ENCODE measurements at places on chromosomes 2 and 18.

DNA sequence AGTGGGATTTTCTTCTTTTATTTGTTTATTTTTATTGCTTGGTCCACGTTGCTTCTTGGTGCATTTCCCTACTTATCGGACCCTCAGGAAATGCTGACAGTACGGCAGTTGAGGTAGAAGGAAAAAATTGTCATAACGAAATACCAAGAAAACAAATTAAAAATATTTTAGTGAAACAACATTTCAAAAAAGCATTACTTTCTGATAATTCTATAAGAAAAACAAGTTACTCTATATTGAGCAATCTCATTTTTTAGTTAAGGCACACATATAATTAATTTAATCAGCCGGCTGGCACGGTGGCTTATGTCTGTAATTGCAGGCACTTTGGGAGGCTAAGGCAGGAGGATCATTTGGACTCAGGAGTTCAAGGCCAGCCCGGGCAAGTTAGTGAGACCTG is 102.1 kb downstream of the SH3YL1 start:
- H3K4me3 ChIP-seq: no peak overlapping the region
- no peak for DNase-seq
- peaks cover 7% of the 10 kb centered on the region for H3K4me1 ChIP-seq
- H3K36me3 ChIP-seq: no peaks in the 10 kb centered on the region

DNA sequence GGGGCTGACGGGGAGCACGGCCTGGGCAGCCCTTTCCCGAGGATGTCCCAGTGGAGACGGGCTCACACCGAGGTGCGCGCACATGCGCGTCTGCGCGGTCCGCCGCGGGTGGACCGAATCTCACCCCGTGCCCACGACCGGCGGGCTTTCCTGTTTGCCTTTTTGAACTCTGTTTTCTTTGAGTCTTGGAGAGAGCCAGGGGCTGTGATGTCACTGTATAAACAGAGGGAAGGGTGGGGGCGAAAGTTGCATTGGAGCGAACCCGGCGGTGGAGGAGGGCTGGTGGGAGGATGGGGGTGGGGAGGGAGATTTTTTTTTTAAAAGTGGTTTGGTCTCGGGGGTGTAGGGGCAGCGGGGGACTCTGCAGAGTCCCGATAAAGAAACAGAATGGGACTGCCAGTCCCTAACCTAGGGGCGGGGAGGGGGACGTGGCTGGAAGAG is 141.2 kb upstream of the CTAGE1 start:
- no peak overlapping the region for H3K27ac ChIP-seq
- no peaks in the 10 kb centered on the region for H3K36me3 ChIP-seq
- peak; percentile 67 for DNase-seq
- no peaks in the 10 kb centered on the region for H3K27me3 ChIP-seq

GRCh38 chr2:39243469-39244123 is at the start of gene CDKL4:
CDKL4 (minus strand) TSS chr2:39243970.
- peak; percentile 22 for DNase-seq
- H3K4me3 ChIP-seq: no peak within 1 kb of the TSS
- H3K27ac ChIP-seq: no peak within 1 kb of the TSS
- no peaks in the 10 kb centered on the region for H3K27me3 ChIP-seq

DNA sequence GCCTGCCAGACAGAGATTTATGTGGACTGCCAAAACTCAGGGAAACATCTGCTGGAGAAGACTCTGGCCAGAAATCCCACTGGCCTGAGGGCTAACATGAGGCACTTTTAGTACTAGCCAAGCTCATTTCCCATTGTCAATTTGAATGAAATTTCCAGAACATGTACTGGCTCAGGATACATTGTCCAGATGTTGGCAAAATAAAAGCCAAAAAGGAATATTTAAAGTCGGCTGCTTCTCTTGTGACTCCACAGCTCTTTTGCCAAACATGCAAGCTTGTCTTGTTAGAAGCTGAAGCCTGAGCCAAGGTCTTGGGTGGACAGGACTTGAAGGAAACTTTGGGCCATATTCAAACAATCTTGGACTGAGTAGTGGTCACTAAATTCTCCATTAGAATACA is 215.5 kb downstream of the NCKAP5 start:
- no peak overlapping the region for H3K27ac ChIP-seq
- H3K4me3 ChIP-seq: no peak overlapping the region
- H3K27me3 ChIP-seq: no peaks in the 10 kb centered on the region
- H3K36me3 ChIP-seq: no peaks in the 10 kb centered on the region
- no peak for DNase-seq

DNA sequence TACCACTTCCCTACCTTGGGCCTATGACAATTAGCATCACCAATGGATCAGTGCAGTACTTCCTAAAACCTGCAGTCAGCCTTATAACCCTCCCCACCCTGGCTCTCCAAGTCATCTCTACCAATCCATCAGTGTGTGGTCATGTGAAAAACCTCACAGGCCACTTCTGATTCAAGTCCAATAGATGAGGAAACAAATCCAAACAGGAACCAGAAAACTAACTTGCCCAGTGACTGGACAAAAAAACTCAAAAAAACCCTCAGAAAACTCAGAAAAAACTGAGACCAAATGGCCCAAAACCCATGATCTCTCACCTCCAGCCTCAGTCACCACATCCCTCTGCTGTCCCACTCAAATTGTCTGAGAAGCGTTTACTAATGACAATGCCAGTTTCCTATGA is 43.3 kb downstream of the TGFA start:
- no peak overlapping the region for H3K27ac ChIP-seq
- H3K4me3 ChIP-seq: no peak overlapping the region
- H3K4me1 ChIP-seq: peaks cover 7% of the 10 kb centered on the region
- DNase-seq: no peak

- DNase-seq: no peak
- no peaks in the 10 kb centered on the region for H3K27me3 ChIP-seq
- no peak overlapping the region for H3K27ac ChIP-seq
- H3K4me1 ChIP-seq: no peaks in the 10 kb centered on the region
These were observed 148.3 kb downstream of the MBD2 start for GRCh38 chr18:54076166-54076565.

- no peak for DNase-seq
- no peak overlapping the region for H3K4me3 ChIP-seq
- H3K36me3 ChIP-seq: no peaks in the 10 kb centered on the region
These were observed 206.0 kb upstream of the PARD3B start for GRCh38 chr2:204339212-204339715.

GRCh38 chr2:191954451-191954850 is 107.6 kb upstream of the CAVIN2 start:
- H3K27me3 ChIP-seq: no peaks in the 10 kb centered on the region
- no peaks in the 10 kb centered on the region for H3K4me1 ChIP-seq
- DNase-seq: no peak
- H3K27ac ChIP-seq: no peak overlapping the region

- H3K36me3 ChIP-seq: no peaks in the 10 kb centered on the region
- H3K27me3 ChIP-seq: no peaks in the 10 kb centered on the region
- no peak overlapping the region for H3K27ac ChIP-seq
- H3K4me3 ChIP-seq: no peak overlapping the region
- no peaks in the 10 kb centered on the region for H3K4me1 ChIP-seq
These were observed 8.8 kb downstream of the RDH14 start for GRCh38 chr2:18551623-18552022.

DNA sequence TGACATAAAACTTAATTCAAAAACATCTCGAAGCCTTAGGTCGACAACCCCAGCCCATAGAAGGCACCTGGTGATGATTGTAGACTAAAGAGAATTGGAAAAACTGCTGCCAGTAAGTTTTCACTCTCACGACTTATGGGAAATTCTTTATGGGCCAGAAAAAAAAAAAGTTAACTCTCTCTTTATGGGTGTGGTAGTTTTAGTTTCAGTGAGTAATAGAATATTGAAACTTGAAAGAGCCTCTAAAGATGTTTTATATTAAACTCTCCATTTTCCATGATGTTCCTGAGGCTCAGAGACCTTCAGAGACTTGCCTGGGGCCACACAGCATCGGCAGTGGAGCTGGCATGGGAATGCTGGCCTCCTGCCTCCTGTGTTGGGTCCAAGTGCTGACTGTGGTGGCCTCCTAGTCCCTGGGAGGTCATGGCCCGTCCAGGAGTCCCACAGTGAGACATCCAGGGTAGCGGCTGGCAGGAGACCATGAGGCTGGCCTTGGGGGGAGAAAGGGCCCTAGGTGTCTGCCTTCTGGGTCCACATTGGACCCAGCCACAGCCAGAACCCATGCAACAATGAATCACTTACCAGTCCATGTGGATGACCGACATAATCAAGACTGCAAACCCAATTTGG is 158.9 kb downstream of the SEPTIN10 start:
- DNase-seq: no peak
- no peaks in the 10 kb centered on the region for H3K4me1 ChIP-seq
- no peak overlapping the region for H3K27ac ChIP-seq
- no peaks in the 10 kb centered on the region for H3K36me3 ChIP-seq
- no peaks in the 10 kb centered on the region for H3K27me3 ChIP-seq

GRCh38 chr18:8348051-8348720 is 261.1 kb upstream of the RAB12 start:
- H3K27me3 ChIP-seq: no peaks in the 10 kb centered on the region
- H3K4me1 ChIP-seq: no peaks in the 10 kb centered on the region
- H3K27ac ChIP-seq: no peak overlapping the region
- no peak for DNase-seq

DNA sequence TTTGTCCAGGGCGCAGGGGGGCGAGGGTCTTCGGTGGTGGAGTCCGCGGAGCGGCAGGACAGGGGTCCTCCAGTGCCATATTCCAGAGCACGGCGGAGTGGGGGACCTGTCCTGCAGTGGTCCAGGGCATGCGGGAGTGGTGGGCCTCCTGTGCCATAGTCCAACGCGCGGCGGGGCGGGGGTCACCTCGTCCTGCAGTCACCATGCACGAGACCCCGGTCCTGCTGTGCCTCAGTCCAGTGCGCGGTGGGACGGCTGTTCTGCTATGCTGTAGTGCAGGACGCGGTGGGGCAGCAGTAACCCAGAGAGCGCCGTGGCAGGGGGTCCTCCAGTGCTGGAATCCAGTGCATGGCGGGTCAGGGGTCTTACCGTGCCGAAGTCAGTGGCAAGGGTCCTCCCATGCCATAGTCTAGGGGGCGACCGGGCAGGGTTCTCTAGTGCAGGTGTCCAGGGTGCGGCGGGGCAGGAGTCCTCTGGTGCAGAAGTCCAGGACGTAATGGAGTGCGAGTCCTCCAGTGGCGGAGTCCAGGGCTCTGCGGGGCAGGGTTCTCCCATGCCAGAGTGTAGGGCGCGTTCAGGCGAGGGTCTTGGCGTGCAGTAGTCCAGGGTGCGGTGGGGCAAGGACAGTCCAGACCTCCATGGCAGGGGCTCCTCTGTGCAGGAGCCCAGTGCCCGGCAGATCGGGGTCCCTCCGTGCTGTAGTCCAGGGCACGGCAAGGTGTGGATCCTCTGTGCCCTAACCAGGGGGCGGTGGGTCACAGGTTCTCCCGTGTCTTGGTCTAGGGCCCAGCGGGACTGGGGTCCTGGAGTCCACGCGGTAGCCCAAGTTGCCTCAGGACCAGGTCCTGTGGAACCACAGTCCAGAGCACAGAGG is 130.4 kb downstream of the CCDC74A start:
- H3K27me3 ChIP-seq: no peaks in the 10 kb centered on the region
- H3K36me3 ChIP-seq: no peaks in the 10 kb centered on the region
- no peaks in the 10 kb centered on the region for H3K4me1 ChIP-seq
- H3K4me3 ChIP-seq: no peak overlapping the region

- no peak overlapping the region for H3K27ac ChIP-seq
- DNase-seq: no peak
- no peak overlapping the region for H3K4me3 ChIP-seq
- H3K36me3 ChIP-seq: no peaks in the 10 kb centered on the region
These were observed 227.5 kb downstream of the LDLRAD4 start for GRCh38 chr18:13446024-13446423.

Measured in colonic mucosa (tissue), 4 donors.